Activated T-cell treated with anti-CD3 and anti-CD28 coated beads, Interleukin-2, amount 50 U/mL, for 24 hours (primary cell): ENCODE measurements at places on chromosomes 6 and 20.

GRCh38 chr6:57048577-57048976, 2.1 kb downstream of the KIAA1586 start:
- no peak for DNase-seq

GRCh38 chr6:139017227-139017626, 11.3 kb upstream of the ABRACL start:
- no peak for DNase-seq

DNA sequence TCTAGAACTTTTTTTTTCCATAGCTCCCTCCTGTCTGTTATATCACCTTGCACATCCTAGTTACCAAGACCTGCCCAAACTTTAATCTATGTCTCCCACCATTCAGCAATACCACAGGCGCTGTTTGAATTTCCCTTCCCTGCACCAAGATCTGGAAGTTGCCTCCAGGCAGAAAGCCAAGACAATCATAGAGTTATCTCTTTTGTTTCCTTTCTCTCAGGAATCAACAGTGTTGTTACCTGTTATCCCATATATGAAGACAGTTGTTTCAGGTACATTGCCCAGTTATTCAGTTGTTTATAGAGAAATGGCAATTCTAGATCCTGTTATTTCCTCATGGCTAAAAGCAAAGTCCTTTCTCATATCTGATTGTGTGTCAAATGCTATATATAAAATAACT, 63.2 kb downstream of the PDSS2 start:
- no peak for DNase-seq

DNA sequence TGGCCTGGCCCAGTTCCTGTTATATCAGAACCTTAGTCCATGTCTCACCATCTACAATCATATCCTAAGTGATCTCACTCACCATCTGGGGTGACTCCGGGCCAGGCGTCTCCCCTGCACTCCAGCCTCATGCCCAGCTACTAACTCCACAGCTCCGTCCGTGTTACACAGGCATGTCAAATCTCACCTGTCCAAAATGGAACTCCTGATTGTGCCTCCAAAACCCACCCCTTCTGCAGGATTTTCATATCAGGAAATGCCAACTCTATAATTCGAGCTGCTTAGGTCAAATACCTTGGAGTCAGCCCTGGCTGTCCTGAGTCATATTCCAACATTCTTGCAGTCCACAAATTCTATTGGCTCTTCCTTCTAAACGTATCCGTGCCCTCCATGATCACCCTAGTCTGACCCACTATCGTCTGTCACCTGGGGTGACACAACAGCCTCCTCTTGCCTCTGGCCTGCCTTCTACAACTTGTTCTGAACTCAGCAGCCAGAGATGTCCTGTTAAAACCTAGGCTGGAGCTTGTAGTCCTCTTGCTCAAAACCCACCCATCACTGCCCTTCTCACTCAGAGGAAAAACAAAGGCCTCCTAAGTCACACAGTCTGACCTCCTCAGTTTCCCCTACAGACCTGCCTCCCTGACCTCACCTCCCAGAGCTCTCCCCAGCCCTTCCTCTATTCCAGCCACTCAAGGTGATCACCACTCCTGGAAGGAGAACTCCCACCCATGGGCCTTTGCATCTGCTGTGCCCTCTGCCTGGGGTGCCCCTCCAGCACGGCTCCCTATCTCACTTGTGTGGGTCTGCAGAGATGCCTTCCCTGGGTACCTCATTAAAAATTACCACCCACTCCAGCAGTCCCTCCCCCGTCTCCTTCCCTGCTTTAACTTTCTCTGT, 85.3 kb upstream of the SIRPA start:
- no peak for DNase-seq

DNA sequence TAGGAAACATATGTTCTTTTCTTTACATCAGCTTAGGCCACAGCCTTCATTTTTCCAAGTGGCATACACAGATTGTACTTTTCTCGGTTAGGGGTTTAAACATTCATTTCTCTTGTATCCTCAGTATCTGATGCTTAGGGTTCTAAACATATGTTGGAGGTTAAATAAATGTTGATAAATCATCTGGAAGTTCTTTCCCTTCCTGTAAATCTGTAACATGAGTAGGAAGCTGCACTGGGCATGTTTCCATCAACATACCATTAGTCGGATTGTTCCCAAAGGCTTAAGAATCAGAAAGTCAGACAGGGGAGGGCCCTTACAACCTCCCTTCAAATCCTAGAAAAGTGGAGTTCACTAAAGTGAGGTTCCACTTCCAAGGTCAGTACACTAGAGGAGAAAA, 54.8 kb upstream of the BCLAF1 start:
- DNase-seq = no peak

DNA sequence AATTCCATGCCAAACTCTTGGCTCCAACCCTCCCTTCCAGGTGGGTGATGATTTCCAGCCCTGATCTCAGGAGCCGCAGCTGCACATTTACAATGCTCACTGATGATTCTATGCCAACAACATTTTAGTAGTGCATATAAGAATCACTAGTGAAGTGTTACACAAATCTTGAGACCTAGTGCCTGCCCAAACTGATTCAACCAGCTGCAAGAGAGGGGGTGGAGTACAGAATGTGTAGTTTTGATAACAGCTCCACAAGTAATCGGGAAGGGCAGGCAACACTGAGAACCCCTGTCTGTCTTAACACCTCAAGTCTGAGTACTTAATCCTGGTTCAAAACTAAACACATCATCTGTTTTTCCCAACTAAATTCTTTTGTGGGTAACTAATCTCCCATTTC, 91.7 kb downstream of the PRDM1 start:
- no peak for DNase-seq

DNA sequence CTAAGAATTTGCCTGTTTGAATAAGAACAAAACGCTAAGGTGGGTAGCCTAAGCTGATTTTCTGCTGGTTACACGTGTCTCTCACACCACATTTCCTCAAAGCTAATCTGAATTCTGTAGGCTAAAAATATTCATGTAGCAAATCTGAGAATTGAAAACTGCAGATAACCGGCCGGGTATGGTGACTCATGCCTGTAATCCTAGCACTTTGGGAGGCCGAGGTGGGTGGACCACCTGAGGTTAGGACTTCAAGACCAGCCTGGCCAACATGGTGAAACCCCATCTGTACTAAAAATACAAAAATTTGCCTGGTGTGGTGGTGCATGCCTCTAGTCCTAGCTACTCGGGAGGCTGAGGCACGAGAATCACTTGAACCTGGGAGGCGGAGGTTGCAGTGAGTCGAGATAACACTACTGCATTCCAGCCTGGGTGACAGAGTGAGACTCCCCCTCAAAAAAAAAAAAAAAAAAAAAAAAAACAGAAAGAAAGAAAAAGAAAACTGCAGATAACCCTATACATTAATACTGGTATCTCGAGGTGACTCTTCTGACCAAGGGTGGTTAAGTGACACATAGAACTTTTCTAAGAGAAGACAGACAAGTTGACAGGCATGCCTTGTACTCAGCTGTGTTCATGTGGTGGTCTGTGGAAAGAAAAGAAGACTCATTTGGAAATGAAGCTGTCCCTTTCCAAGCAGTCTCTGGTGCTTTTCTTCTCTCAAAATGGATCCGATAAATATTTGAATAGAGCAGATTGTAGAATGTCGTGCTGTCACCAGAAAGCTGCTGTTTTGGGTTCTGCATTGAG, 24.7 kb upstream of the ASXL1 start:
- peak; percentile 68 for DNase-seq

DNA sequence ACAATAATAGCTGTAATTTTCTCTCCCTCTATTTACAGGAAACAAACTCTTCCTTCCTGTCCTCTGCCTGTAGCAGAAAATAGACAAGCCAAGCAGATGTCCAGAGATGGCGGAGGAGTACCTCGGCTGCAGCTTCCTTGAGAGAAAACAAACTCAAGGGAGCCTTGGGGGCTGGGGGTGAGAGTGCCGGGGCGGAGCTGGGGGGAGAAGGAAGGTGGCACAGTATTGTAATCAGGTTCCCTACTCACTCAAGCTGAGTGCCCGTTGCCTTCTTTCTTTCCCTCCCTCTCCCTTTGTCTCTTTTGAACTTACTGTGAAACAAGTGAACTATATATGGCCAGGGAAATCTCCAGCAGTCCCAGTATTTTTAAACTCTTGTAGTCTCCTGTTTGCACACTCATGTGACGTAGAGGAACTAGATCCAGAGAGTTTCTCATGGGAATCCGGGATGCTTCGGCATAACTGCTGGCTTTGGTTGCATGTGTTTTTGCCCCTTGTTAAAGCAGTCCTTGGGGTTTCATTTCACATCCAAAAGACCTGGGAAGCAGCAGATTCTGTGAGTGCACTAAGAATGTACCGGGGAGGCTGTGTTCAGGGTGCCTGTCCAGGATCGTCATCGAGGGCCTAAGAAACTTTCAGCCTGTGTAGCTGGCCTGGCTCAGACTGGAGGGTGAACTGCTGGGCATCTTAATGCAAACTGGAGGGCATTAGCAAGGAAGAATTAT, 44.6 kb upstream of the HDDC2 start:
- DNase-seq = no peak

- DNase-seq = no peak
Measured at GRCh38 chr6:139983555-139984276, 609.3 kb upstream of the CITED2 start.

- no peak for DNase-seq
Measured at GRCh38 chr20:20803011-20803410, 90.6 kb upstream of the RALGAPA2 start.

- DNase-seq = no peak
Measured at GRCh38 chr6:122734529-122735395, 44.8 kb upstream of the FABP7 start.
